Dermis blood vessel endothelial cell (primary cell): ENCODE measurements at places on chromosomes 11 and 22. TPM values are rescaled to one million over a fixed set of nuclear protein-coding genes. Genes with fewer than 3 reads are reported as not detected.

The SHANK2 gene
- 0.37 and 0.68 TPM in 2 replicates for total RNA-seq

GRCh38 chr11:35785287-35786167 is 123.0 kb downstream of the TRIM44 start:
- peak; percentile 51 for DNase-seq

DNA sequence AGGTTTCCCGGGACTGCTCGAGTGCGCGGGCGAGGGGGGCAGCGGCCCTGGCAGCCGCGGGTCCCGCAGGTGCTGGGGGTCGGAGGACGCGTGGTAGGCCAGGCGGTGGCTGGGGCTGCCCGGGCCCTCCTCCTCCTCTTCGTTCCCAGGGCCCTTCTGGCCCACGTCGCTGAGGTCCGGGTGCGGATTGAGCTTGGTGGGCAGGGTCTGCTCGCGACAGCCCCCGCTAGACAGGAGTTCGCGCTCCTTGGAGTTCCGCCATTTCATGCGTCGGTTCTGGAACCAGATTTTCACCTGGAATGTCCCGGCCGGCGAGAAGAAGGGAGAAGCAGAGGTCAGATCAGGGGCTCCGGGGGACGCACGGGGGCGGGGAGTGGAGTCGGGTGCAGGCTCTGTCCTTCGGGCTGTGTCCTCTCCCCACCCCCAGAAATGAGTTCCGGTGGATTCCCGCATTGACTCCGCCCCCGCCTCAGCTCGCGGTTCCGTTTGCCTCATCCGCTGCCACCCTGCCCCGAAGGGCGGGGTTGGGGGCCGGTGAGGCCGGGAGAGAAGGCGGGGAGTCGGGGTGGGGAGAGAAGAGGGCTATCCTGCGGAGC is 3.9 kb downstream of the DBX1 start:
- no peak for DNase-seq

The KBTBD3 gene
- 3.4 and 3.9 TPM in 2 replicates for total RNA-seq

GRCh38 chr11:86718521-86718920 is 46.1 kb upstream of the ME3 start:
- DNase-seq = no peak

The CALCA gene
- total RNA-seq = not detected in 2 replicates

- DNase-seq = no peak
These were observed 551.0 kb upstream of the ANO5 start for GRCh38 chr11:21641869-21642268.

DNA sequence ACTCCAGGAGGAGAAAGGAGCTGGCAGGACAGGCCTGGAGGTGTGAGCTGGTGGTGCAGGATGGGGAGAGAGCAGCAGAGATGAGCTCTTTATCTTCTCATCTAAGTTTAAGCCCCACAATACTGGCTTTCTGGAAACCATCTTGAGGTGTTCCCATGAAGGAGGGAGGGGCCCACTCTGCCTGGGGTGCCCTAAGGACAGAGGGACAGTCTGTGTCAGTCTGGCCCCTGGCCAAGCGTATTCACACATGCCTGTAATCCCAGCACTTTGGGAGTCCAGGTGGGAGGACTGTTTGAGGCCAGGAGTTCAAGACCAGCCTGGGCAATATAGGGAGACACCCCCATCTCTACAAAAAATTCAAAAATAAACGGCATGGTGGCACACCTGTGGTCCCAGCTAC is 8.9 kb downstream of the SERHL2 start:
- DNase-seq = no peak

GRCh38 chr11:4543561-4543960 is 1.4 kb upstream of the OR52M1 start:
- peak; percentile 2 for DNase-seq

DNA sequence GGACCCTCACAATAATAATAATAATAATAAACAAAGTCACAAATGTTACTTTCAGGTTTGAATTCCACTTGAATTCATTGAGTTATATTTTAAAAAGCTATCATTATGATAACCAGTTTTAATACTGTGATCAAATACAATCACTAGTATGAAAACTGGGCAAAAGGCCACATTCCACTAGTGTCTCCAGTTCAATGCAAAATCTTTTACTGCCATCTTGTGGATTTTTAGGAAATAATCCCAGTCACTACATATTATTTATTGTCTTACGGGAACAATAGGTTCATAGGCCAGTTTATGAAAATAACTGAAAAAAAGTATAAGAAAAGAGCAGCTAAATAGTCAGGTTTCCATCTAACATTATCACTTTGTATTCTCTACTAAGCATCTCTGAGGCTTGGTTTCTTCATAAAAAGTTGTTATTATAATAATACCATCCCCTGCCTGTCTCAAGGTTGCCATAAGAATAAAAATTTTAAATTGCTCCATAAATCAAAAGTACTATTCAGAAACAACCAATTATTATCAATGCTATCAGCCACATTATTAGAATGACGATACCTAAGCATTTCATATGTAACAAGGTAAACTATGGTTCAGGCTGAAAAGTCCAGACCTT is 533.9 kb upstream of the CCDC90B start:
- peak; percentile 78 for DNase-seq

- DNase-seq = peak; percentile 89
These were observed 1.8 kb upstream of the PACS1 start for GRCh38 chr11:66068154-66068821.

The OR5D16 gene
- total RNA-seq = not detected in 2 replicates

GRCh38 chr11:65780770-65781151 is at the start of gene AP5B1:
AP5B1 (minus strand) TSS chr11:65780976; CDS start chr11:65780591, 385 bp downstream.
- DNase-seq = peak; percentile 64

DNA sequence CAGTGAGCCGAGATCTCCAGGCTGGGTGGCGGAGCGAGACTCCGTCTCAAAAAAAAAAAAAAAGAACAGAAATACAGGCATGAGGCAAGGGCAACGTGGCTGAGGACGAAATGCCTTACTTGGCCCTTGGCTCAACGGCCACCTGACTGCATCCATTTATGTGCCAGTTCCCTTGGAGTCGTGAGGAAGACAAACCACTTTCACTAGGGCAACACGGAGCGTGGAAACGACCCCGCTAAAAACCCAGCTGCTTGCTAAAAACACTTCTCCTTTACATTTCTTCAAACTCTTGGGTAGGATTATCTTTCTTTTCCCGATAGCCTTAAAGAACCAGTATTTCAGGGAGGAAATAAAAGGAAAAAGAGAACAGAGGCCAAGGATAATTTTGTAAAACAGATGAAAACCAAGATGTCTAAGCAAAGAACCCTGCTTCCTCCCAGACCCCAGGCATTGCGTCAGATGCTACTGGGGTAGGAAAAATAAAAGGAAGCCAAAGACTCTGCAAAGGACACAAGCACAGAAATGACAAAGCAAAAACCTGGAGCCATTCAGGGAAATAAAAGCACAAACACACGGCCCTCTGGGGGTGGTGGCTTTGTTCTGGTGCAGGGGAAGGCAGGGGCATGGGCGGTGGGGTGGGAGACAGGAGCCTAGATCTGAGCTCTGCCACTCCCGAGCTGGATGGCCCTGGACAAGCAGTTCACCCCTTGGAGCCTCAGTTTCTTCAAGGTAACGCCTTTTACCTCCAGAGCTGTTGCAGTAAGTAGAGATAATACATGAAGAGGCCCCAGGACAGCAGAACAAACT is 37.0 kb downstream of the PC start:
- no peak for DNase-seq

The FOSL1 gene
- total RNA-seq = 3.6 and 4.9 TPM in 2 replicates

The PTDSS2 gene
- 34.5 and 50.2 TPM in 2 replicates for total RNA-seq

- DNase-seq = no peak
These were observed 47.5 kb downstream of the RPL27A start for GRCh38 chr11:8729837-8730696.

- no peak for DNase-seq
These were observed 122.5 kb downstream of the KCNQ1OT1 start for GRCh38 chr11:2577031-2577990.

GRCh38 chr11:71538666-71538990 is 803 bp downstream of the KRTAP5-8 start:
- no peak for DNase-seq

DNA sequence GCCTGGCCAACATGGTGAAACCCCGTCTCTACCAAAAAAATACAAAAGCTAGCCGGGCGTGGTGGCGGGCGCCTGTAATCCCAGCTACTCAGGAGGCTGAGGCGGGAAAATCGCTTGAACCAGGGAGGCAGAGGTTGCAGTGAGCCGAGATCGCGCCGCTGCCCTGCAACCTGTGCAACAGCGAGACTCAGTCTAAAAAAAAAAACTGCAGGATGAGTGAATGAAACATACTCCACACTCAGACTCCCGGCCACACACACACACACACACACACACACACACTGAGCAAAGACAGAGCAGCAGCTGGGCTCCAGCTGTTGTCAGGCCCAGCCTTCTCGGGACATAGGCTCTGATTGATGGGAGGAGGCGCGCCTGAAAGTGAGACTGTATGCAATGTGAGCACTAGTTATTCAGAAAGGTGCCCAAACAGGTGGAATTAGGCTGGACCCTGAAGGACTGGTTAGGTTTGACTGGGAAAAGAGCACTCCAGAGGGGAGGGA is 1.5 kb upstream of the PLEKHA7 start:
- DNase-seq = no peak

- no peak for DNase-seq
These were observed 49.2 kb upstream of the SESN3 start for GRCh38 chr11:95279921-95280868.

DNA sequence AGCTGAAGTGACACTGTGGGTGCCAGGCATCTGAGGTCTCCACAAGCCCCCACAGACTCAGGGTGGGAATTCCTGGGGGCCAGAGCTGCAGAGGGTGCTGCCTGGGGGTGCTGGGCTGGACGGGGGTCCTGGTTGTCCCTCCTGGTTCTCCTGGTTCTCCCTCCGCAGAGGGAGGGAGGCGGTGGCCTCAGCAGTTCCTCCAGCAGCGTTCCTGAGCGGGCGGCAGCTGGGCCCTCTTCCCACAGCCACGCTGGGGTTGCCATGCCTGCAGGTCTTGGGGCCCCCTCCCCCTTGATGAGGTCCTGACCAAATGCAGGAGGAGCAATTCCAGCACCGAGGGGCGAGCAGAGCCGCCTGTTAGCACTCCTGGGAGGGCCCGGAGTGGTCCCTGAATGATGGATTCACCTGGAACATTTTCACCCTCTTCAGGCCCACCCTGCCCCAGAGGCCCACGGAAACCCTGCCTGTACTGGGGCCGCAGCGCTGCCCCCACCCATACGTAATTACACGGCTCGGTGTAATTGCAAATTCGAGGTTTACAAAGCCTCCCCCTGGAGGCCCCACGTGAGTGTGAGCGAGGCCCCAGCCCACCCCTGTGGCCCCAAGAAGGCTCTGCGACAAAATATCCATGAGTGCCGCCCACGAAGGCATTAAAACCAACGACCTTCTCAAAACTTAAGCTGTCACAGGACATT is 635 bp downstream of the C11orf21 start:
- DNase-seq = no peak

DNA sequence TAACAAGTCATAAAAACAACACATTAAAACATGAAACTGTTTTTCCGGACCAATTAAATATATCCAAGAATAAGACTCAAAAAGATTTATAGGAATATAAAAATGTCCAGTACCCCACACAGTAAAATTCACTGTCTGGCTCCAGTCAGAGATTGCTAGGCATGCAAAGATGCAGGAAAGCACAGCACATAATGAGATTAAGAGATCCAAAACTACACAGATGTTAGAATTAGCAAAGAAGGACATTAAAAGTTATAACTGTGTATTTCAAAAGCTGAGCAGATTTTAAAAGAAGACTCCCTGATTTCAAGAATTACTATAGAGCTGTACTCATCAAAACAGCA is 13.6 kb downstream of the LRRC75B start:
- no peak for DNase-seq

The SCGB1D2 gene
- not detected in 2 replicates for total RNA-seq

- DNase-seq = no peak
These were observed 597.9 kb upstream of the KIRREL3 start for GRCh38 chr11:127598476-127598875.

The ACAT1 gene
- 129 and 166 TPM in 2 replicates for total RNA-seq

GRCh38 chr11:110379261-110379660 is 50.5 kb upstream of the FDX1 start:
- DNase-seq = no peak

GRCh38 chr22:22735695-22736611 is 91.5 kb downstream of the GGTLC2 start:
- no peak for DNase-seq

DNA sequence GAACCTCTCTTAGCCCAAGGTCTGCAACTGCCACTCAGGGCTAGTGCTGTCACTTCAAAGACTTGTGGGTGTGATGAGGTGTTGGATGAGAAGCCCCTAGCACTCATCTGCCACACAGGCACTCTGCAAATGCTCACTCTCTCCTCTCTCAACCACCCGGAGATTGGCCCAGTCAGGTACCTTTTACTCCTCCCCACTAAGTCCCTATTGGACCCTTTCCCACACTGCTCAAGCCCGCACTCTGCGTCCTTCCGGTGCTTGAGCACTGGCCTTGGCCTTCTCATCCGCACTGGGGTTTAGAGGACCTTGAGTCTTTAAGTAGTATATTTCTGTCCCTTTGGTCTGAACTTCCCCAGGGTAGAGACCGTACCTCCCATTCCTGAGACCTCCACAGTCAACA is 308.0 kb downstream of the NXPE2 start:
- no peak for DNase-seq

The TMPRSS4 gene
- total RNA-seq = not detected in 2 replicates

The AQP11 gene
- total RNA-seq = 0.42 and 0.68 TPM in 2 replicates

- peak; percentile 45 for DNase-seq
These were observed 177.5 kb upstream of the GRIA4 start for GRCh38 chr11:105432241-105432995.

- DNase-seq = peak; percentile 18
These were observed 12.0 kb downstream of the CSTPP1 start for GRCh38 chr11:46948378-46949131.

The FAM83F gene
- under 0.01 TPM in 2 replicates for total RNA-seq

The JAM3 gene
- total RNA-seq = 14.4 and 49.5 TPM in 2 replicates

The SCN4B gene
- 0.09 TPM in 1 of 2 replicates, not detected in the other for total RNA-seq

GRCh38 chr11:79304599-79305212 is 136.1 kb downstream of the TENM4 start:
- no peak for DNase-seq

- no peak for DNase-seq
These were observed 20.8 kb downstream of the C11orf71 start for GRCh38 chr11:114379394-114380069.

DNA sequence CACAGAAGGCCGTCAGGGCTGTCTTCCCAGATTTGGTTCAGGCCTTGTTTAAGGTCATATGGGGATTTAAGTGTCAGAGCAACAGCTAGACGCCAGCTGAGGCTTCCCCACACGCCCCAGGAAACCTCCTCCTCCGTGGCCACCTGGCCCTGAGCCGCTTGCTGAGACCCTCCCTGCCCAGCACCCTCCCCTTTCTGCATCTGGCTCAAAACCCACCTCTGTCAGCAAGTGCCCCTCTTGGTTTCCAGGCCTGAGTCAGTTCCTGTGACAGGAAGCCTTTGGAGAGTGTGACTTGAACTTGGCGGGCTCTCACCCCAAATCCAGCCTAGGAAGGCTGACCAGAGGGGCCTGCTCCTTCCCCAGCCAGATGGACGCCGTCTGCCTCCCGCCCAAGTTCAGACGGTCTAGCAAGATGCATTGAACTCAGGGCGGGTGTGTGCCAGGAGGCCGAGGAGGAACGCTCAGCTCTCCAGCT is 561 bp downstream of the FXYD2 start:
- peak; percentile 76 for DNase-seq

DNA sequence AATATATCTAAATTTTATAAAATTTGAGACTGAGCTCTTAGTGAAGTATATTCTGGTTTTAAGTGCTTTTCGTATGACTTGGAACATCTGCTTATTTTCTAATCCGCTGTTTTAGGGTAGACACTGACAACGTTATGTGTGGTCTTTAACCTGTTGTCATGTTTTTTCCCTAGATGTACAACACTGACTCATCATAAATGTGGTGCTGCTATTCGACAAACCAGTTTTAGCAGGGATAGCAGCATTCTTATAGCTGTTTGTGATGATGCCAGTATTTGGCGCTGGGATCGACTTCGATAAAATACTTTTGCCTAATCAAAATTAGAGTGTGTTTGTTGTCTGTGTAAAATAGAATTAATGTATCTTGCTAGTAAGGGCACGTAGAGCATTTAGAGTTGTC is 23.8 kb upstream of the HIKESHI start:
- DNase-seq = no peak
